ENCODE measurements at places on chromosomes 2 and 18. TPM values are rescaled to one million over a fixed set of nuclear protein-coding genes. Genes with fewer than 3 reads are reported as not detected.

- no peak for DNase-seq
Measured at GRCh38 chr18:46321955-46322354, 217.8 kb downstream of the HAUS1 start.

GRCh38 chr2:25528173-25528572, 145.2 kb downstream of the DTNB start:
- no peak for DNase-seq

- DNase-seq = no peak
Measured at GRCh38 chr18:9290156-9290555, 44.4 kb upstream of the TWSG1 start.

DNA sequence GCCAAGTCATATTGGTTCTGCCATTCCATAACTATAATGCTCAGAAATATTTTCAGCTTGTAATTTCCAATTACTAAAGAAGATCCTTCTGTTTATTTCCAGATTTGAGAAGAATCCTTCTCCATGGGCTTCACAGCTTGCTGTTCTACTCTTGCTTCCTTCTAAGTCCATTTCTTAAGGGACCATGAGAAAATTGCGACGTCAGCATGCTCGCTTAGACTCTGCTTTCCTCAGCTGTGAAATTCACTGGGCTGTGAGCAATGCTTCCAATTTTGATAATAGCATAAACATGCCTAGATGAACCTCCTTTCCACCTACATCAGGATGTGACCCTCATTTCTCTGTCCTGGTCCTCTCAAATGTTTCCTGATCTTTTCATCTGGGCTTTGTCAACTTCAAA, 145.3 kb upstream of the CDH20 start:
- no peak for DNase-seq

DNA sequence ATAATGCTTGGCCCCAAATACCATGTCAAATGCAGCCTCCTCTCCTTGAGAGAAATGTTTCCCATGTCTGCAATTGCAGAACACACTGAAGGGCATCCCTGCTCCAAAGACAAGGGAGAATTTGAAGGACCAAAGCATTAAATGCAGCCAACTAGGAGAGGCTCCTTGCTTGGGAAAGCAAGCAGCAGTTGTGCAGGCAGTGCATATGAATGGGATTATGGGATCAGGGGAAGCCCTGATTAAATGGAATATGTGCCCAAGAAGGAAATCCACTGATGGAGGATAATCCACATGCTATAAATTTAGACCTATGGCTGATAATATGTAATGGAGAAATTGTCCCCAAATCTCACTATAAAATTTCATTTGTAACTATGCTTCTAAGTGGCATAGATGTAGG, 116.1 kb downstream of the NCKAP5 start:
- no peak for DNase-seq

DNA sequence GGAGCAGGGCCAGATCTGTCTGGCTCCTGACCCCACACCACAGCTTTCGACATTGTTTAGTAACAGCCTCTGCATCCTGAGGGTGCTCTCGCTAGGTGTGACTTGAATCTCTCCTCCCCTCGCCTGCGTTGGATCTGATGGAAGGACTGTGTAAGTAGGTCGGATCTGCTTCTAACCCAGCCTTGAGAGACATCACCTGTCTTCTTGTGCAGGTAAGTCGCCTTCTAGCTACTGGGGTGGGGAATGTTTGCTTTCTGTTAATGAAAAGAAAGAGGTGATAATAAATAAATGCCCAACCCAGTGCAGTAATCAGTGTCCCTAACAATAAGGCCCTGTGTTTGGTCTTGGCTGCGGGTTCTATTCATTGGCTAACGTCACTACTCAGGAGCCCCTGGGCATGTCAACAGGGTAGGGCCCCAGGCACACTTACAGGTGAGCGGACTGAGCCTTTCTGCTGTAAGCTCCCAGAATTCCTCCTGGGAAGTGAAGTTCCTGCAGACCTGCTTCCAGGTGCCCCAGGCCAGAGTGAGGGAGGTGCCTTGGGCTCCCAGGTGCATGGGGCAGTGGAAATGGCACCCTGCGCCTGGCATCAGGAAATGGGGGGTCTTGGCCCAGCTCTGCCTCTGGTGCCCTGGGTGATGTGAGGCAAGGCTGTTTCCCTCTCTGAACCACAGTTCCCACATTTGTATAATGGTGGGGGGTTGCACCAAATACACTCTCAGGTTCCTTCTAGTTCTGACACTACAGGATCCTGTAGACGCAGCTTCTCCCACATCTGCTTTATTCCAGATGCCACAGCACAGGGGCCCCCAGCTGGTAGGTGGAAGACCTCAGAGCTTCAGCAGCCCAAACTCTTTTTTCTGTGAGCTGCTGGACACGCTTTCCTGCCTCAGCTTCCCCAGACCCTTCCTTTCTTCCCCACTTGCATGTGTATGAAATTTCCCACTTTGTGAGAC, 11.2 kb upstream of the FOSL2 start:
- DNase-seq = no peak

DNA sequence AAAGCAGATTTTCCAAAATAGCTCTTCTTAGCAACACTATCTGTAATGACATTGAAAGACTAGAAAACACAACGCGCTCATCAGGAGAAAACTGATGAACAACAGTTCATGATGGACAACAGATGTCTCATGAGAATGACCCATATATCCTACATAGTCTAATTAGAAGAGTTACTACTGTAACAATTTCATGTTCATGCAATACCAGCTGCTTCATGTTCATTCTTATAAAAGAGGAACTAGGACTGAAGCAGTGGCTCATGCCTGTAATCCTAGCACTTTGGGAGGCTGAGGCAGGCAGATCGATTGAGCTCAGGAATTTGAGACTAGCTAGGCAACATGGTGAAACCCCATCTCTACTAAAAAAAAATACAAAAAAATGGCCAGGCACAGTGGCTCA, 22.7 kb downstream of the TRAPPC8 start:
- DNase-seq = no peak

DNA sequence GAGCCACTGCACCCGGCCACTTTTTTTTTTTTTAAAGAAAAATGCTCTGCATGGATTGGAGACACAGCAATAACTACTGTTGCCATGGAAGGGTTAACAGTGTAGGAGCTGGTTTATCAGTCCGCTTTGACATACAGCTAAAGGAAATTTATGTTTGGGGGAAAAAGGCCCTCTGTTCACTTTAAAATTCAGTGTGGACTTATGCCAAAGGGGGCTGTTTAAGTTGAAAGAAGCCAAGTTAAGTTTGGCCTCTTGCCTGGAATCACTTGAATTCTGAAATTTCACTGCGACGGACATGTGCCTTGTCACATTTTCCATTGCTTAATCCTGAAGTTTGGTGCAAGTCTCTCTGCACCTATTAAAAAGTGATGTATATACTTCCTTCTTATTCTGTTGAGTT, 3.1 kb downstream of the KCNE4 start:
- DNase-seq = peak; percentile 93

Gene GRB14
- polyA plus RNA-seq = 2.6 TPM

Gene FASTKD1
- 31.6 TPM for polyA plus RNA-seq

Measured in muscle of back (tissue), 13 donors.